ENCODE measurements at places on chromosomes 13 and 19. TPM values are rescaled to one million over a fixed set of nuclear protein-coding genes. Genes with fewer than 3 reads are reported as not detected.

GRCh38 chr13:59459972-59460371 is 703.8 kb downstream of the DIAPH3 start:
- no peak for DNase-seq
- H3K4me3 ChIP-seq, result no peak overlapping the region
- H3K27ac ChIP-seq, result no peak overlapping the region
- no peaks in the 10 kb centered on the region for H3K36me3 ChIP-seq

GRCh38 chr13:64311948-64312347 is 2896.3 kb upstream of the PCDH20 start:
- no peak overlapping the region for H3K27ac ChIP-seq
- no peaks in the 10 kb centered on the region for H3K4me1 ChIP-seq
- no peak overlapping the region for H3K4me3 ChIP-seq

Gene MISP
- total RNA-seq, result not detected

DNA sequence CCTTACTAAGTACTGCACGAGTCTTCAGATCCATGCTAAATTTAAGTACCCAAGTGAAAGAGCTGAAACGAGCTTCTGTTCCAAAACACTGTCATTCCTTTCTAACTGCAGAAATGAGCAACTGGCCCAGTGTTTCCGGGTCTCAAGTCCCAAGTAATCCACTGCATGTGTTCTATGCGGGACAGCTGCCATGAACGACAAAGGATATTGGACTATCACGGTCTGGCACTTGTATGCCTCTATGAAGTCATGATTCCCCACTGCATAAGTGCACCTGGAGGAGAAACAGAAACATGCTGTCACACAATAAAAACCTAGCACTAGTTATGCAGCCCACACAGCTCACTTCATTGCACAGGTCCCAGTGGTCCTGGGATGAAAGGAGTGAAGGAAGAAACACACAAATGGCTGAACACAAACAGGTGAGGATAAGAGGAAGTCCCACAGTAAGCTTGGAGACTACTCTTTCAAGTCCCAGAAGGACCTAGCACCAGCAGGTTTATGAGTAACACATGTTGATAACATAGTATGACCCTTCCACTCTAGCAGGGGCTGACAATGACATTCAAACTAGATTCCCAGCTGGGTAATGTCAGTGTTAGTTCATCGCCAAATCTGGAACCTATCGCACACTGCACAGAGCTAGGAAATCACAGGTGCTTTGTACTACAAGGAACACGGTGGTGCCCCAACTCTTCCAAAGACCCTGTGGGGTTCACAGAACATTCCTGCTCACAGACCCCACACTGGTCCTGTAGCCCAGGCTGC is 11.3 kb downstream of the PCID2 start:
- peaks cover 70% of the 10 kb centered on the region for H3K36me3 ChIP-seq
- peaks cover 3% of the 10 kb centered on the region for H3K4me1 ChIP-seq
- no peaks in the 10 kb centered on the region for H3K27me3 ChIP-seq
- no peak overlapping the region for H3K27ac ChIP-seq

Gene TEX29
- total RNA-seq, result 0.50 TPM

DNA sequence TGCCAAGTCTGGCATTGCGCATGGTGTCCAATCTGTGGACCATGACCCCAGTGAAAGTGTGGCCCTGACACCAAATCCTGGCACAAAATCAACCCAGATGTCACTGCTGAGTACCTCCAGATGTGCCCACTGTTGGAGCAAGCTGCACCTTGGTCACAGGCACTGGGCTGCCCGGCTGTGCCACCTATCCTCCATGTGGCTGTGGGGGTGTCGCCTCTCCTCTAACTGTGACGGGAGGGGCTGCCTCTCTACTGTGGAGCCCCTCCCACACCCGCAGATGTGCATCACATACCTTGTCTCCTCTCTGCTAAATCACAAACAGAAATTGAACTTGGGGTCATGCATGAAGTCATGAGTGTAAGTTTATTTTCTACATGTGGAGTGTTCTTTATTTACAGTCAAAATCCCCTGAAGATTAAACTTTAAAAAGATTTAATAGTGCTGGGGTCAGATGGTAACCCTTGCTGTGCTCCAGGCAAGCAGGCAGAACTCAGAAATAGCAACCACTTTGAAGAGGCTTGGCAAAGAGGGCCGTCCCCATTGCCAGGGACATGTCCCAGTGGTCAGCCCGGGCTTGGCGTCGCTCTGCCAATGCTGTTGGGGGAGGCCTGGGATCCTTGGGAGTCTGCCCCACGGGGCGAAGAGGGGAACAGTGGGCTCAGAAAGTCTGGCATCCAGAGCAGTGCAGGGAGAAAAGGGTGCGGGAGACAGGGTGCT is 46.4 kb upstream of the ZNF536 start:
- no peaks in the 10 kb centered on the region for H3K4me1 ChIP-seq
- no peak overlapping the region for H3K27ac ChIP-seq
- no peak for DNase-seq
- no peaks in the 10 kb centered on the region for H3K27me3 ChIP-seq

Gene ZNF132
- total RNA-seq, result 9.5 TPM

- no peak for DNase-seq
- H3K27ac ChIP-seq, result no peak overlapping the region
- no peaks in the 10 kb centered on the region for H3K36me3 ChIP-seq
- H3K4me1 ChIP-seq, result no peaks in the 10 kb centered on the region
- H3K4me3 ChIP-seq, result no peak overlapping the region
Measured at GRCh38 chr13:67120872-67121531, 109.1 kb downstream of the PCDH9 start.

Gene ZNF414
- total RNA-seq, result 45.1 TPM

Gene ZNF211
- 48.7 TPM for total RNA-seq

GRCh38 chr19:20612711-20613316 is 47.2 kb upstream of the ZNF737 start:
- H3K27me3 ChIP-seq, result no peaks in the 10 kb centered on the region
- H3K4me1 ChIP-seq, result no peaks in the 10 kb centered on the region
- no peak for DNase-seq
- H3K4me3 ChIP-seq, result no peak overlapping the region
- H3K36me3 ChIP-seq, result no peaks in the 10 kb centered on the region

DNA sequence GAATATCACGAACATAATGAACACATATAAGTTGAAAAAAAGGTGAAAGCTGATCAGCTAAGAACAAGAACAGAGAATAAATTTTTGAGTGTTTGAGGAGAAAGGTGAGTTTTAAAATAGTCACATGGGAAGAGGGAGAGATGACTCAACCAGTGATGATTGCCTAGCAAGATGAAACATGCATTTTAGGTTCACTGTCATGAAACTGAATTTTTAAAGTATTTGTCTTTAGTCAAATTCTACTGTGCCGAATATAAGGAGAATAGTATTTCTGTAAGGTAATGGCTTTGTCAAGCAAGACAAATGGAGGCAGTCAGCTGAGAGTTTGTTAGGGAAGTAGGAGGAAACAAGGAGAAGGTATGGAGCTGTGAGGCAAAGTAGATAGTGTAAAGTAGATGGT is 2557.4 kb downstream of the PCDH9 start:
- H3K27ac ChIP-seq, result no peak overlapping the region
- no peaks in the 10 kb centered on the region for H3K4me1 ChIP-seq
- no peaks in the 10 kb centered on the region for H3K27me3 ChIP-seq
- H3K36me3 ChIP-seq, result no peaks in the 10 kb centered on the region
- no peak for DNase-seq

DNA sequence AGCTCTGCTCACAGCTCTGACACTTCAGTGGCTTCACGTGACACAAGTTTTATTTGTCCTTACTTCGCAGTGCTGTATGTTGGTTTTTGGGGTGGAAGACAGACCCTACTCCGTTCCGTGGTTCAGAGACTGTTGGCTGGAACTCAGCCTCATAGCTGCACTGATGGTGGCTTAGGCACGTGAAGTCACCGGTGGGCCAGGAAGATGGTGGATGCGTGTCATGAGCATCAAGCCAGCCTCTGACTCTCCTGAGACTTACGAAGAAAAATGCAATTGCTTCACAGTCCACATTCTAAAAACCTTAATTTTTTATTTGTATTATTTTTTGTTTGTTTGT is 161.4 kb upstream of the SOX1 start:
- H3K36me3 ChIP-seq, result no peaks in the 10 kb centered on the region
- H3K27ac ChIP-seq, result no peak overlapping the region
- no peak for DNase-seq
- H3K4me1 ChIP-seq, result no peaks in the 10 kb centered on the region

Gene HAUS5
- 29.3 TPM for total RNA-seq

GRCh38 chr13:94296471-94296870 is 183.0 kb downstream of the DCT start:
- H3K27ac ChIP-seq, result no peak overlapping the region
- no peak overlapping the region for H3K4me3 ChIP-seq
- DNase-seq, result no peak

GRCh38 chr19:45321848-45322247 is 827 bp downstream of the CKM start:
- no peaks in the 10 kb centered on the region for H3K4me1 ChIP-seq
- DNase-seq, result no peak
- H3K27me3 ChIP-seq, result peaks cover 6% of the 10 kb centered on the region
- no peaks in the 10 kb centered on the region for H3K36me3 ChIP-seq

Gene RTBDN
- total RNA-seq, result not detected

DNA sequence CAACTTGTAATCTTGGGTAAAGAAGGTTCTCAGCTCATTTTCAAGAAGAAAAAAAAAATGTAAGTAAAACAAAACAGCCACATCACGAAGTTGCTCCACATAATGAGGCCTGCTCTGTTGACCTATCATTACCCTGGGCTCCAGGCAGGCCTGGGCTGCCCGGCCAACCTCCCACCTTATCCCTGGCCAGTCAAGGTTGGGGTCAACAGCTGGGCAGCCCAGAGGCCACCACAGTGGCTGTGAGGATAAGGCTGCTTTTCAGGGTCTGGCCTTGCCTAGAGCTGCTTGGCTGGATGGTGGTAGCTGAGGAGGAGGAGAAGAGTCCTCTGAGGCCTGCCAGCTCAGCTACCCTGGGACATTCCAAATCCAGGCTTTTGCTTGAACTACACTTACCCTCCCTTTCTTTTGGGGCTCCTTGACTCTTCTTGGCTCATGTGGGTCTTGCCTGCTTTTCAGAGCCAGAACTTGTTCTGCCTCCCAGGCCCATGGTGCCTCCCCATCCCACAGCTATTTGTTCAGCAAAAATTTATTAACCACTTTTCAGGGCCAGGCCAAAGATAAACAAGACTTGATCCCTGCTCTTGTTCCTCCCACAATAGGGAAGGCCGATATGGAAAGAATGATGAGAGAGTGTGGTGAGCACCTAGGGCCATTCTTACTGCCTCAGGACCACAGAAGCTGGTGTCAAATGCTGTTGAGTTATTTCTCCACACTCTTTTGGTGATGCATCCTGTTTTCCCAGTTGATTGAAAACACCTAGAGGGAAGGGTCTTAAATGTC is 101.6 kb downstream of the RGCC start:
- no peaks in the 10 kb centered on the region for H3K4me1 ChIP-seq
- H3K27me3 ChIP-seq, result no peaks in the 10 kb centered on the region

Gene PRMT1
- 92.9 TPM for total RNA-seq

DNA sequence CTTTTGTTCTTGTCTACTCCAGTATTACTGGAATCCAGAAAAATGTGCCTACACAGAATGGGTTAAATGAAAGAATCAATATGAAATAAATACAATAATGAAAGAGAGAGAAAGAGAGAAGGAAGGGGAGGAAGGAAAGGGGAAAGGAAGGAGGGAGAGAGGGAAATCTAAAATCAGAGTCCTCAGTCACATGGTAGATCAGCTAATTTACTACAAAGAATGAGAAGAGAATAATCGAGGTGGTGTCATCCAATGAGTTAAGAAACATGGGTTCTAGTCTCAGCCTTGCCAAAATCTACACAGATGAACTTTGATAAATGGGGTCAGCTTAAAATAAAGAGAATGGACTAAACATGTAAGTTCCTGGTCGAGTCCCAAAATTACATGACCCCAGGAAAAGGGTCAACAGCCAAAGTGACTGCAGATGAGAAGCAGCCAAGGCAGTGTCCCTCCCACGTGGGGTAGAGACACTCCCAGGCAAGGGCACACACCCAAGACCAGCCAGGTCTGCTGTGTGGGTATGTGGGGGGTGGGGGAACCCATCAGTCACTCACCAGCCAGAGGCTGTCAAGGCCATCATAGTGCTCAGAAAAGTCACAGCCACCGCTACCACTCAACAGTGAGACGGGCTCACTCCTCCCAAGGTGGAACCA is 103.6 kb downstream of the STK24 start:
- DNase-seq, result no peak
- no peak overlapping the region for H3K4me3 ChIP-seq
- H3K27ac ChIP-seq, result no peak overlapping the region
- H3K27me3 ChIP-seq, result no peaks in the 10 kb centered on the region

GRCh38 chr19:18434411-18435175 is 3.3 kb downstream of the ISYNA1 start:
- no peak overlapping the region for H3K27ac ChIP-seq
- peaks cover 28% of the 10 kb centered on the region for H3K4me1 ChIP-seq
- H3K36me3 ChIP-seq, result no peaks in the 10 kb centered on the region
- no peaks in the 10 kb centered on the region for H3K27me3 ChIP-seq
- DNase-seq, result no peak

Gene DZIP1
- not detected for total RNA-seq

GRCh38 chr19:48543121-48543710 is 8.8 kb upstream of the SULT2B1 start:
- no peaks in the 10 kb centered on the region for H3K4me1 ChIP-seq
- H3K36me3 ChIP-seq, result no peaks in the 10 kb centered on the region
- H3K27me3 ChIP-seq, result no peaks in the 10 kb centered on the region
- DNase-seq, result no peak

Gene AZU1
- total RNA-seq, result not detected

Gene KIR2DL1
- total RNA-seq, result not detected

Gene FBXO17
- not detected for total RNA-seq

All from CD4-positive, alpha-beta memory T cell (primary cell).